ENCODE measurements at places on chromosomes 1 and 21.

- no peak for DNase-seq
These were observed 37.4 kb downstream of the RUNX1 start for GRCh38 chr21:35011681-35012080.

DNA sequence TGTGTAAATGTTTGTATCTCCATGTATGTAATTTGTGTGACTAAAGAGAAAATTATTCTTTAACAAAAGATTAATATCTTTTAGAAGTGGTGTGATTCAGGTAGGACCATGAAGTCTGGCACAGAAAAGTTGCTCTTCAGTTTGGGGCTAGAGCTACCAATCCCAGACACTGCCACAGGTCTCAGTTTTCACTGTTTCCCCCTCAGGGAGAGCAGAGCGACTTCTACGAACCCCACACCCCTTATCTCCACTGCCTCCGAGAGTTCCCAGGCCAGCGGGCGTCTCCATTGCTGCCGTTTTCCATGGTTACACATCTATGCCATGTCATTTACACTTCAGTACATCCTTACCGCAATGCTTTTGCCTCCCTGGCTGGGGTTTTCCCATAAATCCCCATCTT lies 93.0 kb upstream of the SMYD2 start:
- DNase-seq: no peak

GRCh38 chr1:220353229-220354012 lies 81.2 kb upstream of the RAB3GAP2 start:
- no peak for DNase-seq

- no peak for DNase-seq
These were observed 201.8 kb downstream of the SIPA1L2 start for GRCh38 chr1:232428036-232428645.

DNA sequence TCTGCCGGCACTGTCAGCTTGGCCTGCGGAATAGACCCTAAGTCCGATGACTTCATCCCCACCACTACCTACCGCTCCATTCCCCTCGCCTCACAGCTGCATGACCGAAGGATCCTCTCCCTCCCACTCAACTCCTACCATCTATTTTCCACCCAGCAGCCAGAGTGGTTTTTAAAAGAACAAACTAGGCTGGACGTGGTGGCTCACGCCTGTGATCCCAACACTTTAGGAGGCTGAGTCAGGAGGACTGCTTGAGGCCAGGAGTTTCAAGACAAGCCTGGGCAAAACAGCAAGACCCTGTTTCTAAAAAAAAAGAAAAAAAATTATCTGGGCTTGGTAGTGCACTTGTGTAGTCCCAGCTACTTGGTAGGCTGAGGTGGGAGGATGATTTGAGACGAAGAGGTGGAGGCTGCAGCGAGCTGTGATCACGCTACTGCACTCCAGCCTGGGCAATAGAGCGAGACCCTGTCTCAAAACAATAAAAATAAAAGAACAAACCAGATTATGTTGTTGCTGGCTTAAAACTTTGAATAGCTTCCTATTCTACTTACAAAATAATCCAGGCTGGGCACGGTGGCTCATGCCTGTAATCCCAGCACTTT lies 59.0 kb downstream of the UBIAD1 start:
- no peak for DNase-seq

DNA sequence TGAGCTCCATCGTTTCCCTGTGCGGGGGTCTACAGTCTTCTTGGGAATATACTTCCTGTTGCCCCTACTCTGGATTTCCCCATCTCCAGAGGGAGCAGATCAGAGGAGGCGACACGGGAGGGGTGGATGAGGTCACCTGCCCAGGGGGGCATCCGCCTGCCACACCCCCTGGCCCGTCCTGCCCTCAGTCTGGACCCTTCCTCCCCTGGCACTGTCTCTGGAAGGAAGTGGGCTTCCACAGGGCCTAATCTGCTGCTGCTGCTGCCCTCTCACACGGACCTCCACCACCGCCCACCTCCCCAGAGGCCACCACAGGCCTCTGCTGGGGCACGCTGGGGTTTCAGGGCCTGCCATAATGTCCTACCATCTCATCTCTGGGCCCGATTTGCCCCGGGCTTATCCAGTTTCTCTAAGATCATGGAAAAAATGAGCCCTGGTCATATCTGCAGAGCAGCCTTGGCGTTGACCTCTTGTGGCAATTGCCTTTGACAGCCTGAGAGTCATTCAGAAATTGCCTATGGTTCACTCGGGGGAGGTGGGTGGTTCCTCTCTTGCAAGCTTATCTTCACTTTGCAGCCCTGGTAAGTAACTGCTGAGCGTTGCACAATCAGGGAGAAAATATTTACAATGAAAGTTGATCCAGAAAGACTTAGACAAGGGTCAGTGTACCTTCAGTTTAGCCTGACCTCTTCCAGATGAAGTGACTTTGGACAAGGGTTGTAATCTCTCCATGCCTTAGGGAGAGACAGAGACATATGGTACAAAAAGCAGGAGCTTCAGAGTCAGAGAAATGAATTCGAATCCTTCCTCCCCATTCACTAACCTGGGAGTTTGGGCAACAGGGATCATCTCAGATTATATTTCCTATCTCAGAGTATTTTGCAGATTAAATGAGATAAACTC lies 252.4 kb downstream of the TOMM20 start:
- DNase-seq: no peak

GRCh38 chr1:167499106-167499505 lies 19.2 kb downstream of the CD247 start:
- no peak for DNase-seq

DNA sequence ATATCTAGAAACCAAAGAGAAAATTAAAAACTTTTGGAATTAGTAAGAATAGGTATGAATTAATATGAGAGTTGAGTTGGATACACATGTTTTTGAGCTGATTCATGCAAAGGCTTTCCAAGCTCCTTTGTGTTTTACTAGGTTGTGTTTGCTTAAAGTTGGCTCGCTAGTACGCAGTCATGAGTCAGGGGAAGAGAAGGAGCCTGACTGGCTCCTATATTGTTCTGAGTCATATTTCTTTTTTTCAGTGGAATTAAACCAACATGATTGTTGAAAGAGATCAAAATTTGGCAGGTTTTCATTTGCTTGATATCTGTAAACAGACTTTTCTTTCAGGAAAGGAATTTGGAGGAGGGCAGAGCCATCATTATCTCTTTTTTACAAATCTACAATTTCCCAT lies 66.7 kb downstream of the MAGI3 start:
- DNase-seq: no peak

- no peak for DNase-seq
These were observed 66.8 kb upstream of the PRRC2C start for GRCh38 chr1:171418546-171418945.

DNA sequence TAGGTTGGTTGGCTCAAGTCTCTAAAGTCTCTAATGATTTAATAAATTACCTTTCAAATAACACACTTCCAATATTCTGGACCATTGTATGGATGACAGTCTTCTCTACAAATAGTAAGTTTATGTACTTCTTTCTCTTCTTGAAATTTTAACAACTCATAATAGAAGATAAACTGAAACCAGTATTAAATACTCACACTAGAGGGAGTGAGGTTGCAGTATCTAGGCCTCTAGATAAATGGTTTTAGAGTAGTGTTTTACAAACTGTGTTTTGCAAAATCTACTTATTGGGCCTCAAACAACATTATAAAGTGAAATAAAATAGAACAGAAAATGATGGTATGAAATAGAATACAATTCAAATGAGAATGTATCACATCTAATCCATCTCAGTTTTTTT lies 479.9 kb upstream of the BRINP3 start:
- no peak for DNase-seq

DNA sequence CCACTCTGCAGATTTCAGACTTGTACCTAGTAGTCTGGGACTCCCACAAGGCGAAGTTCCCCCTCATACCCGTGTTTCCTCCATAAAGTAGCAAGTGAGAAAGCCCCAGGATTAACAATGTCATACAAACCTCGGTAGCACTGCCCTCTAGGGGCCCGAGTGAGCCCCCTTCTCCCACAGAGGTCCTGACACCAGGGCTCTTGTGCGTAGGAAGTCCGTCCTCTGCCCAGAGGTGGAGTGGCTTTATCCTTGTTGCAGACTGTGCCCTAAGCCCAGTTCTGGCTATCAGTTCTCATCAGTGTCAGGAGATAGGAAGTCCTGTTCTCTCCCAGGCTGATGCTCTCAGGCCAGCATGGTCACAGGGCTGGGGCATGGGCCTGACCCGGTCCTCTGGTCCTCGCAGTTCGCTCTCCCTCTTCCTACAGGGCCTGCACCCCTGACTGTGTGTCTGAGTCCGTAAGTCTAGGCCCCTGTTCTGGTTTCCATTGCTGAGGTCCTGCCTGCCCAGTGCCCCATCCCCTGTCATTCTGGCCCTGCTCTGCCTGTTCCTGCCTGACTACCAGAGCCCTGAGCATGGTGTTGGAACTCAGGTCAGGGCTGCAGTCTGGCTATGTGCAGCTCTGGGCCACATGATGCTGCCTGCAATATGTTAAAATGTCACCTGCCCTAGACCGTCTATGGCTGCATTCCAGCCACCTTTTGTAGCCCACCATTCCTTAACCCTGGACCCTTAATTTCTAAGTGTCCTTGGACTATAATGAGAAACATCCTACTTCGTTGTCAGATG lies 285.6 kb downstream of the ASTN1 start:
- no peak for DNase-seq

Measured in thymus (tissue), 14 donors.